ENCODE measurements at places on chromosomes 12 and 14.

GRCh38 chr14:91997492-91997891 lies 42.4 kb downstream of the TRIP11 start:
- DNase-seq = no peak

- DNase-seq = peak; percentile 40
Observed at GRCh38 chr14:93103392-93104080, 12.2 kb downstream of the ITPK1 start.

- no peak for DNase-seq
Observed at GRCh38 chr12:113777751-113778150, 188.4 kb downstream of the RBM19 start.

DNA sequence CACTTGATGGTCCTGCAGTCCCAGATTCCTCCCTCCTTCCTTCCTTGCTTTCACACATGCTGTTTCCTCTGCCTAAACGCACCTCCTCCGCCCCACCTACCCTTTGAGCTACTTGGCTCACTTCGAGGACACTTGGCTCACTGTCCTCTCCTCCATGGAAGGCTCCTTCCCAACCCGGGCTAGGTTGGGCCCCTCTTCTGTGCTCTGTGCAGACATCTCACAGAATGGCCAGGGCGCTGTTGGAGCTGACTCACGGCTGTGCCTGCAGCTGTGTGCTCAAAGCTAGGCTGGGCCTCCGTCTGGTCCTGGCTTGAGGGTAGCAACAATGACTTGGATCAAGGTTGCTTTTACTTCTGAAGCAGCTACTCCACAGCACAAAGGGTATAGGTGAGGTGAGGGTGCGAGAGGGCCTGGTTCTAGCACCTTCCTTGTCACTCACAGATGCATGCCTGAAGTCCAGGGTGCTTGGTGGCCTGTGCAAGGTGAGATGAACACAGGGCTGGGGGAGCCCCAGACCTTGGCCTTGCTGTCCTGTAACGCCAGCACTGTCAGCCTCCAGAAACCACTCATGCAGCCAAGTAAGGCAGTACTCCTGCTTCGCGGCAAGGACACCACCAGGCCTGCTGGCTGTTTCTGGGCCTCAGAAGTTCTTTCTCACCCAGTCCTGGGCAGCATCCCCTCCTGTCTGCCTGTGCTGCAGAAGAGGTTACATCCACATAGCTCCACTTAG lies 61.8 kb downstream of the GALNT16 start:
- no peak for DNase-seq

GRCh38 chr12:19922717-19923116 lies 445.6 kb upstream of the PDE3A start:
- DNase-seq = no peak
